ENCODE measurements at places on chromosomes 5 and 9. TPM values are rescaled to one million over a fixed set of nuclear protein-coding genes. Genes with fewer than 3 reads are reported as not detected.

The MIER3 gene
- 27.2 TPM for total RNA-seq

The ATOX1 gene
- 61.7 TPM for total RNA-seq

The DBN1 gene
- 66.3 TPM for total RNA-seq

The KCNV2 gene
- not detected for total RNA-seq

The PFDN1 gene
- total RNA-seq: 43.6 TPM

The SHB gene
- 28.7 TPM for total RNA-seq

The CD274 gene
- total RNA-seq: 5.7 TPM

The RANBP3L gene
- 4.5 TPM for total RNA-seq

The NUTM2G gene
- not detected for total RNA-seq

DNA sequence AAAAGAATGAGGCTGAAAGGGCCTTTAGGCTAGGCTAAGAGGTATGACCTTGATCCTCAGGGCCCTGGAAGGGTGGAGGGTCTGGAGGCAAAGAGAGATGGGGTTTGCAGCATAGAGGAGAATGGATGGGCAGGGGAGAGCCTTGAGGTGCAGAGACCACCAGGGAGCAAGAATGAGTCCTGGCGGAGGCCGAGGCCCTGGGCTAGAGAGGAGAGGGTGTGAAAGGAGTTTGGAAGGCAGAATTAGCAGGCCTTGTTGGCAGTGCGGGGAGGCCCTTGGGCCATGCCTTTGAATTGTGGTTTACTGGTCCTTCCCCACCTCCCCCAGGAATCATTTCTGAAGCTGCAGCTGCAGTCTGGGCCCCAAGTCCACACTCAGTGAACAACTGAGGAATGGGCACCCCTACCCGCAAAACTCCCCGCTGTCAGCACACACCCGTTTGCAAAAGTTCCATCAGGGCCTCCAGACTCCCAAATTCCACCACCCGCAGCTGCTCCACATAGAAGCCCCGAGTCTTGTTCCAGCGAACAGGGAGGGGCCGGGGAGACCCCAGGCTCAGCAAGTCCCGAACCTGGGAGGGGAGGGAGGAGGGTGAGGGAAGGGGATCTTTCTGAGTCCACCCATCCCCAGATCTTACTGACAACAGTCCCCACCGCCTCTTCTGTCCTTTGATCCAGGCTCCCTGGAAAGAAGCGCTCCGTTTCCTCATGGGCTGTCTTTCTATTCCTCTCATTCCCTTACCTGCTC is 2.1 kb downstream of the KIF12 start:
- no peak for DNase-seq

DNA sequence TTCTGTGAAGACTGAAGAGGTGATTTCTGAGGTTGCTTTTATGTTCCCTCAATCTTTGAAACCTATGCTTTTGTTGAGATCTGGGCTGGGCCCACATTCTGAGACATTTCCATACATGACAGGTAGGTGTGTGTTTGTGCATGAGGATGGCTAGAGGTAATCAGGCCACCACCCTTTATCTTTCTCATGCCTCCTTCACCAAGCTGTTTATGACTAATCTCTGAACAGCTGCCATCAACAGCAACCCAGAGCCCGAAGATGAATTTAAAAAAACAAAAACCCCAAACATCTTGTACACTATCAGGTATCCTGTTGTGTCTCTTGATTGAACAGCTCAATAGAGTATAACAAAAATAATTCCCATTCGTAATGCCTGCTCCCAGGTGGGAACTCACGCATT is 12.6 kb upstream of the C5orf46 start:
- DNase-seq: no peak

DNA sequence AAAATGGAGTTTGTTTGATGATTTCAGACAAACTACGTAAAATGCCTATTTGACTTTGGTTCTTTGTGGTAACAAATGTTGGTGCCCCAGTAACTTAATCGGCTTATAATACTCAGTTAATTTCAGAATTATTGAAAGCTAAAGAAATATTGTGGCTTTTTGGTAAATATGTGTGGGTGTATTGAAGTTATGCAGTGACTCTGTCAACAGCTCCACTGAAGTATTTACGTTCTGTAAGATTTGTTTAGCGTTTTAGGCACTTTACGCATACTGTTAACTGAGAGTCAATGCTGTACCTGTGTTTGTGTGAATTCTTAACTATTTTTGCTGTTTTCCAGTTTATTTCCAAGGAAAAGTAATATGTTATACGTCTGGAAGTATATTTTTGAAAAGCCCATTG is 2.2 kb downstream of the RAD23B start:
- no peak for DNase-seq

GRCh38 chr5:173056783-173057061 is 570 bp downstream of the CREBRF start:
- no peak for DNase-seq

DNA sequence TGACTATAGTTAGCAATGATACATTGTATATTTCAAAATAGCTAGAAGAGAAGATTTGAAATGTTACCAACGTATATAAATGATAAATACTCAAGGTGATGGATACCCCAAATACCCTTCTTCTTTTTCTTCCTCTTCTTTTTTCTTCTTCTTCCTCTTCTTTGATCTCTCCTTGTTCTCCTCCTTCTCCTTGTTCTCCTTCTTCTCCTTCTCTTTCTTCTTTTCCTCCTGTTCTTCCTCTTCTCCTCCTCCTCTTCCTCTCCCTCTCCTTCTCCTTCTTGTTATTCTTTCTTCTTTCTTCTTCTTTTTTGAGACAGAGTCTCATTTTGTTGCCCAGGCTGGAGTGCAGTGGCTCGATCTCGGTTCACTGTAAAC is 616 bp upstream of the SPEF2 start:
- no peak for DNase-seq

DNA sequence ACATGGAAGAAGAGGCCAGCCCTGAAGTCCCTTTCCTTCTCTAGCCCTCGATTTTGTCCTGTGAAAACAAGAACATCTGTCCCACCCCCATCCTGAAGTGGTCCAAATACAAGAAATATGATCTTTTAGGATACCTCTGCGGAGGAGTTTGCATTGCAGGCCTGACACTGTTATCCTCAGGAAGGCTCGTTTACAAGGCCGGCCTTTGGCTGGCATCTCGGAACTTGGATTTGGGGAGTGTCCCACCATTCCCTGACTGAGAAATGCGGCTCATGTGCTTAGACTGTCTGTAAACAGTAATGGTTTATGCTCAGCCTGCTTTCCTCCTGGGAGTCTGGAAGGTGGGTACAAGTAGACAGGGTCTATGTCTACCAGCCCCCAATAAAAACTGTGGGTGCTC is 26.4 kb downstream of the WHRN start:
- no peak for DNase-seq

DNA sequence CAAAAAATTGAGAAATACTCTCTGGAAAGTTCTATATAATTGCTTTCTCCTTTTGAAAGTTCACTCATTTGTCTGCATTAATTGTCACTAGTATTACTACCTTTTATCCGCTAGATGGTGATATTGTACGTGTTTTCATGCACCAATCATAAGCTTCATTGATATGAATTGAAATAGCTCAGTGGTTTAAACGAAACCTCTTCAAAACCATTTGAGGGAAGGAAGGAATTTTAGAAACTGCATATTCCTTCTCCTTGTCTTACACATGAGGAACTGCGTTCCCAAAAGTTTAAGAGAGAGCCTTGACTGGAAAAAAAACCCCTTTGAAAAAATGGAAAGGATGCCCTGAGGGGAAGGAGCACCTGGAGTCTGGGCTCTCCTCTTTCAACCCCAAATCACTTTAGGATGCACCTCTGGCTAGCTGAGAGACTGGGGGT is 98.6 kb downstream of the YTHDC2 start:
- DNase-seq: no peak

- no peak for DNase-seq
Observed at GRCh38 chr9:128416014-128416413, 4.6 kb upstream of the CERCAM start.

DNA sequence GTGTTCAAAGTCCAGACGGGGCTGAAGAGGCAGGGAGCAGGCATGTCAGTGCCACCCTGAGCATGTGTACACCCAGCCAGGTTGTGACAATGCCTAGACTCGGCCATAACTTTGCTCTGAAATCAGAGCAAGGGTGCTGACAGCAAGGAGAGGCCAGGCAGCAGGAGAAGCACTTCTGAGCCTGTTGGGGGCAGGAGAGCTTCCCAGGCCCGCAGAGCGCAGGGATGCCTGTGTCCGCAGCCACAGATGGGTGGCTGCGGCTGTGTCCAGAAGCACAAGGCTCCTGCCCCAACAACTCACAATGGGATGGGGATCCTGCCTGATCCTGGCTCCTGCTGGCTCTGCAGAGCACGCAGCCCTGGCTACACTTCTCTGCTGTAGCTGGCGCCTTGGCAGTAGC is 373.9 kb downstream of the CHSY3 start:
- DNase-seq: no peak

- DNase-seq: no peak
Observed at GRCh38 chr5:93208141-93208751, 372.8 kb downstream of the NR2F1-AS1 start.

DNA sequence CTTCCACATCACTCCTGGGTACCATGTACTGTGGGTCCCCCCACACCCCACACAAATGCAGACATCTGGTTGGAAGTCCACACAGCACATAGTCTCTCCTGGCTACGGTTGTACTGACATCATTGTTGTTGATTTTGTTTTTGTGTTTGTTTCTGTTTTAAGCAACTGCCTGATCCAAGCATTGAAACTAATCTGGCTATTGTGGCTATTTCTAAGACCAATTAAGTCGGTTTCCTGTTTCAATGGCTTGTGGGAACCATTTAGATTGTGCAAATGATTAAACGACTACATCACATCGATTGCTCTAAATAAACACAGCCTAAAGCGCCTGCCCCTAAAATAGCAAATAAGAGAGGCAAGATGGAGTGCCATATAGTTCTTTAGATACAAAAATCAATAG is 226.8 kb upstream of the IRX4 start:
- DNase-seq: no peak

DNA sequence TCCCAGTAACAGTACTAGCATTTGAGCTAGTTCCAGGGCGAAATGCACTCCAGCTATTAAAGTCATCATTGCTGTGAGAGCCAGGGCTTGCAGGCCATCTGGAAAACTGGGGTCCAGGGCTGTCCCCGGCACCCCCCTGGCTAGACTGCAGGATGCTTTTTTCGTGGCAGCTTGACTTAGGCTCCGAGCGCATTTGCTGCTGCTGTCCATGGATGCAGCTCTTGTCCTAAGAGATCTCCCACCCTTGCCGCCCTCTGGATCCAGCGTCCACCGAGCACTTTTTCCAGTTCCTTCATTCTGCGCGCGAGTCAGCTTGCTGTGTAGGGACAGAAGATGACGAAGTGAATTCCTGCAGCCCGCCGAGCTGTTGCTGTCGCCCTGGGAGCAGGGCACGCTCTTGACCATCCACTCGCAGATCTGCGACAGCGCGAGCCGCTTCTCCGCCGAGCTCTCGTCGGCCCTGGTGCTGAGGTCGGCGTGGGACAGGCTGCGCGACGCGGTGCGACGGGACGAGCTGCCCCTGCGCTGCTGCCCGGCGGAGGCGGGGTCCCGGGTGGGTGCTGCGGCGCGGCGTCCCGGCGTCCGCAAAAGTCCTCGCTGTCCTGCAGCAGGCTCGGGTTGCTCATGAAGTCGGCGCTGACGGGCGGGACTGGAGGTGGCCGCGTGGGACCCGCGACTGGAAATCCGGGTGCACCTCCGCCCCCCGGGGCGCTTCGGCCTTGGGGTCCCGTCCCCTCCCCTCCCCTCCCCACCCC is 30.7 kb downstream of the OR2V1 start:
- no peak for DNase-seq

GRCh38 chr5:116386633-116387032 is 188.0 kb downstream of the SEMA6A start:
- no peak for DNase-seq

GRCh38 chr5:121386334-121386733 is 465.3 kb upstream of the FTMT start:
- no peak for DNase-seq

GRCh38 chr9:93661591-93661990 is 85.2 kb downstream of the PHF2 start:
- no peak for DNase-seq

GRCh38 chr5:14266171-14266570 is 123.0 kb downstream of the TRIO start:
- no peak for DNase-seq

DNA sequence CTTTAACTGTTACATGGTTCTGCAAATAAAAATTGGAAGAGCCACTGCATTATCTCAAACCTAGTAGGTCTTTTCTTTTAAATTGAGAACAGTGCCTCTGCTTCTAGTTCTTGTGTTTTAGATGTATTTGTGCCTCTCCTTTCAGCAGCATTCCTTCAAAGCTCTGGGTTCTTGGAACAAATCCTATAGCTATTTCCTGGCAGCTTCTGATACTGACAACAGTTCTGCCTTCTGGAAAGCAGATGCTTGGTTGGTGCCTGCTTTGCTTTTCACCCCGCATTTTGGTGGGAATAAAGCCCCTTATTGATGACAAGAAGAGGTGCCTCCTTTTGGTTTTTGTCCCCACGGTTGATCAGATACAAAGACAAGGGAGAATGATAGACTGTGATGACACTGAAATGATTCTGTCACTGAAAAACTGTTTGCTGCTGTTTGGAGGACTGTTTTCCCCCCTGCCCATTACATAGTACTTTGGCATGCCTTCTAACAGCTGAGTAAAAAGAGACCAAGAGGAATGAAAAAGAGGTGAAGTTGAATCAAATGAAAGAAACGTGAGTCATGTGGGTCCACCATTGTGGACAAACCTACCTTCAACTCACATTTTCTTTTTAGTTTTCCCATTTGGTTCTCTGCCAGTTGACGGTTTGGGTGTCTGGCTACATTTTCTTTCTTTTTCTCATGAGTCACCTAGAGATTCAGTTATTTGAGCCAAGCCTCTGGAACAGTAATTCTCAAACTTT is 5.6 kb downstream of the PTCD2 start:
- DNase-seq: no peak

DNA sequence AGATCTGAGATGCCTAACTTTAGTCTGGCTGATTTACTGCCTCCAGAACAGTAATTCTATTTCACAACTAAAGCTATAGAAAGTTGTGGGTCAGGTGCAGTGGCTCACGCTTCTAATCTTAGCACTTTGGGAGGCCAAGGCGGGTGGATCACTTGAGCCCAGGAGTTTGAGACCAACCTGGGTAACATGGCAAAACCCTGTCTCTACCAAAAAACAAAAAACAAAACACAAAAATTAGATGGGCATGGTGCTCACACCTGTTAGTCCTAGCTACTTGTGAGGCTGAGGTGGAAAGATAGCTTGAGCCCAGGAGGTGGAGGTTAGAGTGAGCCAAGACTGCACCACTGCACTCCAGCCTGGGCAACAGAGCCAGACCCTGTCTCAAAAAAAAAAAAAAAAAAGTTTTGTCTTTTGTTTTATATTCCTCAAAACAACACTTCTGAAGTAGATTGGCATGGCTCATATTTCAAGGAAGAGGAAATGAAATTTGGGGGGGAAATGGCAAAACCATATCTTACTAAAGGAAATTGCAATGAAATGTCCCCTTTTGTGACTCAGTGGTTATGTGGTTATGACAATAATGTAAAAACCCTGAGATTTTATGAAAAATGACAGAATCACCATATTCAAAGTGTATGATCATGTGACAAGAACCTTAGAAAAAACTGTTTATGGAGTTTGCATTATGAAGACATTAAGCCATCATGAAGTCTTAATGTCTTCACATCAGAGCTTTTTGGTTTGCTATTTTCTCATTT is 16.2 kb downstream of the FNBP1 start:
- DNase-seq: no peak

Data from aorta (tissue), 5 donors.